ENCODE measurements at places on chromosomes 1 and 21.

DNA sequence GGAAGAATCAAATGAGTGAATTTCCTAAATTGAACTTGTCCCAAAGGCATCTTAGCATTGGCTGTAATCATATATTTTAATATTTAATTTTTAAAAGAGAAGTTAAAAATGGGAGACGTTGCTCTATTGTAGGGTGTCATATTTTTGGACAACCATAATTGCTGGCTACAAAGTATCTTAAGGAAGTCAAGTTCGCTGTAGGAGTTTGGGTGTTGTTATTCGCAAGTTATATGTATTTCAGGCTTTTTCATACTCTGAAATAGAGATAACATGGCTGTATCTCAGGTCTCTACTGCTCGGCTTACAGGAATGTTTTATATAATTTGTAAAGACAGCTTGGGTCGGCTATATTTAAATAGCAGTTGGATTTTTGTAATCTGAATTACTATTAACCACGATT is 852 bp downstream of the TMEM50A start:
- no peak for DNase-seq

- no peak for DNase-seq
These were observed 121.2 kb downstream of the TRABD2B start for GRCh38 chr1:47875831-47876586.

- DNase-seq = no peak
These were observed 70.2 kb downstream of the TRIM11 start for GRCh38 chr1:228336308-228337030.

GRCh38 chr1:97654876-97655585 is 265.8 kb downstream of the DPYD start:
- no peak for DNase-seq

DNA sequence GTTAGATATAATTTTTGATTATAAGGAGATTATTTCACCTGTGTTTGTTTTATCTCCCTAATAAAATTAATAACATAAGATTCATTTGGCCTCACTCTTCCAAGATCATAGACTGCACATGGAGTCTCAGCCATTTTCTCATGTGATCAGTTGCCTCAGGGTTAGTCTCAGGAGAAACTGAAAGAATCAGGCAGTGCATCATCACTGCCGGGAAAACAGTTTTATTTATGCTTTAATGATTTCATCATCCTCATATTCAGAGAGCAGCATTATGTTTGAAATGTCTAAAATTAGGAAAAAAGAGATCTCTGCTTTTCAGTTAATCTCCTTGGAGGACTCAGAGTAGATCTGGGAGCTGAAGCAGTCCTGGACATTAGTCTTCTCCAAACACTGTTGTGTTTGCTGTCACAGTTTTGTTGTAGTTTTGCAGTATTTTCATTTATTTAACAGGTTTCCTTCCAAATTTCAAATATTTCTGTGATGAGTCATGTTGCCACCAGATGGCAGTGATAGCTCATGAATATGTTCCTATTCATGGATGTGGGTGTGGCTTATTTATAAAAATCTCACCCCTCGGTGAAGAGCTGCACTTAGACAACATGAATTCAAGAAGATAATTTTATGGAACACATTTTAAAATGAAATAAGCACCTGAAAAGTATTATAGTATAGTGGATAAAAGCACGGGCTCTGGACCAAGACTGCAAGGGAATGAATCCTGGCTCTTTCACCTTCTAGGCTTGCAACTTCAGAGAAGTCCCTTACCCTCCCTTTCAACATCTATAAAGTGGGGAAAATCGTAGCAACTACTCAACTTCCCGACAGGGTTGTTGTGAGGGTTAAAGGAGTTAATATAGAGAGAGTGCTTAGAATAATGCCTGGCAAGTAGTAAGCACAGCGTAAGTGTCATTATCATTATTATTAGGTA is 31.2 kb downstream of the CHD1L start:
- DNase-seq = no peak

- no peak for DNase-seq
These were observed 120.8 kb downstream of the GREM2 start for GRCh38 chr1:240491156-240491555.

- DNase-seq = no peak
These were observed 14.0 kb upstream of the UMODL1 start for GRCh38 chr21:42056996-42057689.

DNA sequence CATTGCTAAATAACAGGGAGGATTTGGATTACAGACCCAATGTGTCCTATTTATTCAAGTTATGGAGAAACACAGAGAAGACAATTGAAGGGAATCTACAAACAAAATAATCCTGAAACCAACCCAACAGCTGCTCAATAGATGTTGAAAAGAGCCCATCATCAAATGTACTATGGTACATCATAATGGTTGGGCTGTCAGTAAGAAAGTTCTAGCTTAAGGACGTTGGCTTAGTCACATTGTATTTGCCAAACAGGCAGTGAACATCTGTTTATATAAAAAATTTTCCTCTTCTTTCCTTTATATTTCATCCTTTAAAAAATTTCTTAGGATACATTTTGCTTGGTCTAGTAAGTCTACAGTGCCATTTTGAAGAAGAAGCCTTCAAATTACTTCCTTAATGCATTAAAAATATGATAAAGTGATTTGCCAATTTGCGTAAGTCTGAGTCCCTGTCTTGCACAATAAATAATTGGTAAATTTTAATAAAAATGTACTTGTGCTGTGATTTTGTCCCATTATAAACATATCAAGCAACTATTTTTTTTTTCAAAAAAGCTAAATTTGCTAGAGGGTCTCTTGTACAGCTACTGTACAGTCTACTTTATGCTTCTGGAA is 14.4 kb downstream of the MAP3K7CL start:
- no peak for DNase-seq

DNA sequence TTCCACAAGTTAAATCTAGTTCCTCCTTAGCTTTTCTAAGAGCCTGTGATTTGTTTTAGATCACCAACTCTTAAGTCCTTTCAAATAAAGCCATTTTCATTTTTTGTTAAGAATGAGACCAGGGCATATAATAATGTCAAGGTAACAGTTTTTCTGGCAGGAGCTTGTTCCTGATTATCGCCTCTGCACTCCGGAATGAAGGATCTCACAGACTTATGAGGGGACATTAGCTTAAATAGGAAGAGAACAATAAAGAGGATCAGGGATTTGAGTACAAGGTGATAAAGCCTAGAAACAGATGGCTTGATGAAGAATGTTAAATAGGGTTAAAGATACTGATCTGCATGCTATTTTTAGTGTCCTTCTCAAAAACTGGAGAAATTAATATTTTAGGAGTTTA is 13.6 kb upstream of the OTUD7B start:
- no peak for DNase-seq

- no peak for DNase-seq
These were observed 231.5 kb upstream of the ST6GALNAC5 start for GRCh38 chr1:76635784-76636183.

GRCh38 chr1:85296980-85297379 is 20.5 kb upstream of the BCL10 start:
- no peak for DNase-seq

DNA sequence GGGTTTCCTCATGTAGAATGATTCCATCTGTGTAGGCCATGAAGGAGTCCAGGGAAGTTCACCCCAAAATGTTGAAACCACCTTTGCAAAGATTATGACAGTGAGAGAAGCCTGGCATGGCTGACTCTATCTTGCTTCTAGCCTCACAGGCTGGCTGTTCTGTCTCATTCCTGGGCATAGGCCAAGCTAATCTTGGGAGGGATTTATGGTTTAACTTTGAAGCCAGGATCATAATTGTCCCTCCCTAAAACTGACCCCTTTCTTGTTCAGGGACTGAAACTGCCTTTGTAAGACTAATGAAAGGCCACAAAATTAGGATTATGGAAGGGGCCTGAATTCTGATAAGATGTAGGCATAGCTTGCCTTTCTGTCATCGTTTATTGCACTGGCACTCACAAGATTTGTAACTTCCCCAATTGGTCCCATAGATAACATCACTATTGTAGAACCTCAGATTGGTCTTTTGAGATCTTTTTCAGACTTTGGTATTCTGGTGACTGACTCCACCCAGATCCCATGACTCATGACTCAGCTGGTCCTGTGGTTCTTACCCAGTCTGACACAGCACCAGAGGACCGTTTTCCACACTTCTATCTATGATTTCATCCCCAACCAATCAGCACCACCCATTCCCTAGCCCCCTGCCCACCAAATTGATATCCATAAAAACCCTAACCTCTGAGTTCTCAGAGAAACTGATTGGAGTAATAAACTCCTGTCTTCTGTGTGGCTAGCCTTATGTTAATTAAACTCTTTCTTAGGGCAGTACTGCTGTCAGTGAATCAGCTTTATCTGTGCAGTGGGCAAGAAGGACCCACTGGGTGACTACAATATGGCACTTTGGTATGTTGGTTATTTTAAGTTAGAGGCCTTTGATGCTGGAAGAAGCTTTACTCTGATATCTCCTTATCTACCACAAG is 13.6 kb upstream of the LAMTOR5 start:
- DNase-seq = no peak

- no peak for DNase-seq
These were observed 415.3 kb downstream of the USP25 start for GRCh38 chr21:16145052-16145451.

DNA sequence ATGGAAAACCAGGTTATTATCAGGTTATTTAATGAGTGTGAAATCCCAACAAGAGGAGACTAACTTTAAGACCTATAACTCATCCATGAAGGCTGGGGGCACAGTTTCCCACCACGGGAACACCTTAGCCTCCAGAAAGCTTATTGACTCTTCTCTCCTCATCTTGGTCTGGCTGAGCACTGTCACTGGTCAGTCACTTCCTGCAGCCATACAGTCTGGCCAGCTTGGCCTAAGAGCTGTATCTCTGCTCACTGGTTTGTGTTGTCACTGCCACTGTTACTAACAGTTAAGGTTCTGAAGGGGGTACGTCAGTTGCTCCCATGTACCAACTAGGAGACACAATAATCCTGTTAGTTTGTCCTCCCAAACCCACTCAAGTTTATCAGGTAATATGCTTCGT is 16.7 kb upstream of the DDAH1 start:
- no peak for DNase-seq

DNA sequence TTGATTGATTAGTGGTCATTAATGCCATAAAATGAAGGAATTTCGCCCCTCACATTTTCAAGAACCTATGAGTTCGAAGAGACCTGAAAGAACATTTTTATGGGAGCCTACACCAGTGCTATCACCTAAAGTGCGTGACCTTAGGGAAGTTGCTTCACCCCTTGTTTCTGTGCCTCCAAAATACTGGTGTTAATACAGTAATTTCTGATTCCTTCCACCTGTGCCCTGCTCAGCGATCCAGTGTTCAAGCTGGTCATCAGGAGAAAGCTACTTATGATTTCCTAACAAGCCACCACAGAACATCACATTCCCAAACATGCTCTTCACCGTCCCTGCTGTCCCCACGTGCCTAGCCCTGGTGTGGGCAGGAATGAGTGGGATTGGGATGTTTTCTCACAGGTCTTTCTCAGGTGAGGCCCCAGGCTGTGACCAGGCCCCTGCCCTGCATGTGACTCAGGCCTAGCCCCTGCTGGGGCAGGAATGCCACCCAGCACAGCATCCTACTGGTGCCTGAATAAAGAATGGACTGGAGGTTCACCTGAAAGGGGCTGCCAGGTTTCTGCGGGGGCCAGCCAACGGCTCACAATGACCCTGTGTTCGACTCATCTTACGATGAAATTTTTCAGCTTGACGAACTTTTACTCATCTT is 60.3 kb downstream of the CD247 start:
- DNase-seq = no peak

DNA sequence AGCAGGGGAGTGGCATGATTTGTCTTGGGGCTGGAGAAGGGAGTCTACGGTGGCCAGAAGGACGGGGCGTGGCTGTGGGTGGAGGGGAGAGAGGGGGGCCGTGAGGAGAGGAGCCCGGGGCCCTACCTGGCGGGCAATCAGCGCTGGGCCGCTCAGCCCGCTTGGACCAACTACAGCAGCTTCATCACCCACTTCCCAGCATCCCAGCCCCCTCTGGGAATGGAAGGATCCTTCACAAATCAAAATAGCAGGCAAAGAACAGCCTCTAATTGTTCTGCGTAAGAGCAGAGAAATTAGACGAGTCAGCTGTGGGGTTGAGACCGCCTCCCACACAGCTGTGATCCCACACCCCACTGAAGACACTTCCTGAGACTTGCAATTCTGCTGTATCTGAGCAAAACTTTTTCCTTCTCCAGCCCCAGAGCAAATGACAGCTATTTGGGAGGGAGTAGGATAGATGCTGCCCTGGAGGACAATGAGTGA is 43.5 kb downstream of the OPRD1 start:
- DNase-seq = no peak

GRCh38 chr1:6460301-6461050 is 5.5 kb downstream of the TNFRSF25 start:
- DNase-seq = peak; percentile 55

DNA sequence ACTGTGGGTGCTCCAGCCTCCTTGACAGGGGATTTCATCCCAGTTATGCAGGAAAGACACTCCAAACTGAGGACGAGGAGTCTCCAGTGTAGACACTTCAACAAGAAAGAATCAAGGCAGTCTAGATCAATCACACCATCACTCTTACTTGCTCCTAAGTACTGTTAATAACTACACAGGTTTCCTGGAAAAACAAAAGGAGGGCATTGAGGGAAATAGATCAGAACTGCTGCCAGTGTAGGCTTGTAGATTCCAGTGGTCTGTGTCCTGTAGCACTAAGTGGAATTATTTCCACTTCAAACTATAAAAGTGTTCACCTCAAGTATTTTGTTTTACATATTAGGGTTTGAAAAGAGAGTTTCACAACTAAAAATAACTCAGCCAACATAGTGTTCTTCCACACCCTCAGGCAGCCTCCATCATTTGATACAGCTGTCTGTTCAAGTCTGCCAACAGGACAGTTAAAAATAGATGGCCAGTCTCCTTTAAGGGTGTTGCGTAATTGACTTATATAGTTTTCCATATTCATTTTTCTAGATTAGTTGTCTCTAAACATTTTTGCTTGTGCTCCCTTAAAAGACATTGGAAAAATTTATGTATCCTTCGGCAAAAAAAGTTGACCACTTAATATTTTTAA is 32.0 kb upstream of the AGL start:
- no peak for DNase-seq

- no peak for DNase-seq
These were observed 29.9 kb upstream of the EDN2 start for GRCh38 chr1:41514381-41514780.

DNA sequence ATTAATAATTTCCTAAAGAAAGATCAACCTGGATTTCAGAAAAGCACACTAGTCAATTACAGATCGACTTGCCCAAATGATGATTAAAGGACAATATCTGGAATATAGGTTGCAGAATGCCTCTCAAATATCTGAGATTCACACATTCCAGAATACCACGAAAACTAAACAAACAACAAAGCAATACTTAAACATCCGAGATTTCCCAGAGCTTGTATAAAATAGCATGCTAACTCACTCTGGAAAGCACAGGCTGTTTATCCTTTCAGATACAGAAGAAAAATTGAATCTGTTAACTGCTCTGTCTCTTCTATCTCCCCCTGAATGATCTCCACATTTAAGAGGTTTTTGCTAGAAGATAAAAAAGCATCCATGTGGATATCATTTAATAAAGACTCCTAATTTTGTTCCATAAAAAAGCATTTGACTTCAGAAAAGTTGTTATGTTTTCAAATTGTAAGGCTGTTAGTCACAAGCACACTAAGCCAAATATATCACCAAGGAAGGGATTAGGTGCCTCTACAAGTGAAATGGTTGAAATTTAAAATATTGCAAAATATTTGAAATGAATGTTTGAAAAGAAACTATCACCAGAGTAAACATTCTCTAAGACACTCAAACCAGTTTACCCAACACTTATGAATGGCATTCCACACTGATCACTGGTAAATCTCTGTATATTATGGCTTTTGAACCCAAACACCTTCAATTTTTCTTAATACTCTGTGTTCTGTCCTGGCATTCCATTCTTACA is 865.1 kb upstream of the ADAMTS5 start:
- no peak for DNase-seq

Measured in stimulated activated CD8-positive, alpha-beta memory T cell treated with anti-CD3 and anti-CD28 coated beads, Interleukin-15, amount 100 ng/mL, for 1 hour (primary cell).